Right lung (tissue), 10 donors: ENCODE measurements at places on chromosomes 6 and 20. TPM values are rescaled to one million over a fixed set of nuclear protein-coding genes. Genes with fewer than 3 reads are reported as not detected.

Gene CCDC170
- polyA plus RNA-seq, result 4.4 TPM

Gene TRIM10
- polyA plus RNA-seq, result 0.74 TPM

Gene SLC22A7
- 0.39 TPM for polyA plus RNA-seq

Gene TMEM217
- 2.8 TPM for polyA plus RNA-seq

Gene GNAS-AS1
- polyA plus RNA-seq, result 0.82 TPM

Gene SLC32A1
- not detected for polyA plus RNA-seq

Gene MYH7B
- polyA plus RNA-seq, result 2.3 TPM
